ENCODE measurements at places on chromosomes 3 and 15.

GRCh38 chr3:121295452-121295851 lies 250.3 kb downstream of the POLQ start:
- no peak for DNase-seq

DNA sequence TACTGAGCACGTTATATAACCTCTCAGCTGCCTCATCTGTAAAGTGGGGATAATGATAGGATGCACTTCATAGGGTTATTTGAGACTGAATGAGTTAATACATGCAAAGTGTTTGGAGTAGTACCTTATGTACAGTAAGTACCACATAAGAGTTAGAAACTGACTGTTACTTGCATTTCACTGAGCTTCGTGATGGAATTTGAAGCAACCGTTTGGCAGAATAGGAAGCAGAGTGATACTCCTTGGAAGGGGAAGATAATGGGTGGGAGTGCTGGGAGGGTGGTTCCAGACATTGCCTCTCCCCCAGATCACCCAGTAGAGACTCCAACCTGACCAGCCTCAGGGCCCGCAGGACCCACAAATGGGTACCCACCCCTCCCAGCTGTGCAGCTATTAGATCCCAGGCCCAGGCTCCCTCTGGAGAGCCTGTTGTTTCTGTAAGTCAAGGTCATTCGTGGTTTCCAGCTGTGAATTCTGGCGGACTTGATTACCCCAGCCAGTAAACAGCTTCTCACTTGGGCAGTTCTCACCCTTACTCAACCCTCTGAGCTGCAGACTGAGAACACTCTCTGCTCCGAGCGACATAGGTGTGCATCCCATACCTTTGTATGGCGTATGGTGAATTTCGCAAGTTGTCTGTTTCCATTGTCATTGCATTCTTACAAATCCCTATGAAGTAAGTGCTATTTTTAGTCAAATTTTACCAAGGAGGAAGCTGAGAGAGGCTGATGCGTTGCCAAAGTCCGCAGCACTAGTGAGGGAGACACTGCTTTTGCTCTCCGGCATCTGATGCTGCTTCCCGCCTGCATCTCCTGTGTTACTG lies 11.1 kb downstream of the ALPK3 start:
- DNase-seq: no peak

DNA sequence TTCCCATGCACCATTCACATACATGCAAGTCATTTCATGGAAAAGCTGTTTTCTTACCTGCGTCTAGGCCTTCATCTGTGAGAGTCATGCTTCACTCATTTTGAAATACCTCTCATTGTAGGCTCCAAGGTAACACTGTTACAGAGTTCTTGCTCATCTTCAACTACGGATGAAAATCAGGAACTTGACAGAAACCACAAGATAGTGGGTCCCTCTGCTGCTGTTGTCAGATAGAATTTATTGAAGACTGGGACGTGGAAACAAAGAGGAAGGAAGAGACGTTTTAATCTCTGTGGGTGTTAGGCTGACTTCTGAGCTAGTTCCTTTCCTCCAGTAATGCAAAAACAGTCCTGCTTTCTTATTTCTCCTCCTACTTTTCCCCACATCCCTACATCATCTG lies at the start of gene P2RY14:
Gene P2RY14, minus strand, starts transcription at position 313 of the 400 bp plus-strand sequence. CDS start 64,226 bp downstream, outside the sequence.
- DNase-seq: no peak

DNA sequence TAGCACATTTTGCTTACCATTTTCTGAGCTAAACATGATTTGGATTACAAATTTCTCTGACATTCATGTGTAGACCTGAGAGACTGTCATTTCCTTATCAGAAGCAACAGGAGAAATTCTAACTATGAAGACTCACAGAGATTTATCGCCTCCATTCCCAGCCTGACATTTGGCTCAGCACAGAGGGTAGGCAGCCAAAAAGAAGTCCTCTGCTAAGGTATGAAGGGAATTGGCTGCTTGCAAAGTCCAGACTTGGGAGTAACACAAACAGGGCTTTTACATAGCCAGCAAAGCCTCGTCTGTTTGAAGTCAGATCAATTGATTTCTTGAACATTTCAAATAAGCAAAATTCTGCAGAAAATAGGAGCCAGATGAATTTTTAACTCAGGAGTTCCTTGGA lies 57.0 kb upstream of the CMSS1 start:
- no peak for DNase-seq

GRCh38 chr3:168476360-168476980 lies 380.7 kb upstream of the GOLIM4 start:
- no peak for DNase-seq

- DNase-seq: no peak
Measured at GRCh38 chr15:28921919-28922706, 36.3 kb downstream of the APBA2 start.

- no peak for DNase-seq
Measured at GRCh38 chr15:94856267-94856854, 625.0 kb downstream of the MCTP2 start.

DNA sequence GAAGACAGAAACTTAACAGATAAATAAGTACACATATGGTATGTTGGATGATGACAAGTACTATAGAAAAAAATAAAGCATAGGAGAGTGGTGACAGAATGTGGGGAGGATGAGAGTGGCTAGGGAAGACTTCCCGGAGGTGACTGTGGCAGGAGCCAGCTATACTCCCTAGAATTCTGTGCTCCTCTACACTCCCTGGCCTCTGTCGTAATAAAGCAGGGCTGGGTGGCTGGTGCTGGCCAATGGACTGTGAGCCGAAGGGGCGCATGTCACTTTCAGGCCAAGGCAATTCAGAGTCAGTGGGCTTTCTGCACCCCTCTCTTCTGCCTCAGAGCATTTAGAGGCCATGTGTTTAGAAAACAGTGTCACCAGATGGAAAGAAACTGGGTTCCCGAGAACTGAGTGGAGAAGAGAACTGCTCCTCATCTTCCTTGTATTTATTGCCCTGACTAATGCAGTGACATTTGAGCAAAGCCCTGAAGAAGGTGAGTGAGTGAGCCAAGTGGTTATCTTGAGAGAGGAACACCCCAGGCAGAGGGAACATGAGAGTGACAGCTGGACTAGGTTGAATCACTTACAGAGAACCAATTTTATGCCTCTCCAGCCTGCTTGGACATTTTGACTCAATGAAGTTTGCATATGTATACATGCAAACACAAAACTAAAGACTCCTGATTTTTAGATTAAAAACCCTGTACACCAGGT lies 5.2 kb upstream of the VPS8 start:
- no peak for DNase-seq

DNA sequence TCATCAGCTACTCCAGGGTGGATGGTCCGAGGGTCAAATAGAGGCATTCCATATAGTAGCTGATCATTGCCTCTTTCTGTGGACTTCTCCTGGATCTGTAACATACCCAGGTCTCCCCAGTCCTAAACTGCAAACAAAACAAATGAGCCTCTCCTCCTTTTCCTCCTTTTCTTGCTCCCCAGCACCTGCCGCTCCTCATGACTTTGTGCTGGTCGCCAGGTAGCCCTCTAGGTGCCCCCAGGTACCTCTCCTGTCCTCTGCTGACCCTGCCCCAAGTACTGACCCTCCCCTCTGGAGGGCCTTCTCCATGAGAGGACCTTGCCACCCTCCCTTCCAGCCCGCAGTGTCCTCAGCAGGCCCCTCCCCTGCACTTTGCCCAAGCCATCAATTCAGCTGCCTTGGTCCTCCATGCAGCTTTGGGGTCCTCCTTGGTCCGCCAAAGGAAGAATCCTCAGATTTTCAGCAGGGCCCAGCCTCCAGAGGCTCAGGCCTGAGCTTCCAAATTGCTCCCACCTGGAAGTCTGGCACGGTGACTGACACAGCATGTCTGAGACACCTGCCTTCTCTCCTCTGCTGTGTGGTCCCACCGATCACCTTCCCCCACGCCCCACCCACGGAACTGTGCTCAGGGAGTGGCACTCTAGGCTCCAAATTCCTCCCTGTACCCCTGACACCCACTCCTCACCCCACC lies 111.0 kb downstream of the LRRK1 start:
- no peak for DNase-seq

GRCh38 chr15:76393614-76394013 lies 57.0 kb downstream of the ISL2 start:
- DNase-seq: no peak

- DNase-seq: no peak
Measured at GRCh38 chr15:88710027-88710715, 71.4 kb downstream of the ISG20 start.

- no peak for DNase-seq
Measured at GRCh38 chr3:51550080-51550819, 11.7 kb downstream of the RAD54L2 start.

DNA sequence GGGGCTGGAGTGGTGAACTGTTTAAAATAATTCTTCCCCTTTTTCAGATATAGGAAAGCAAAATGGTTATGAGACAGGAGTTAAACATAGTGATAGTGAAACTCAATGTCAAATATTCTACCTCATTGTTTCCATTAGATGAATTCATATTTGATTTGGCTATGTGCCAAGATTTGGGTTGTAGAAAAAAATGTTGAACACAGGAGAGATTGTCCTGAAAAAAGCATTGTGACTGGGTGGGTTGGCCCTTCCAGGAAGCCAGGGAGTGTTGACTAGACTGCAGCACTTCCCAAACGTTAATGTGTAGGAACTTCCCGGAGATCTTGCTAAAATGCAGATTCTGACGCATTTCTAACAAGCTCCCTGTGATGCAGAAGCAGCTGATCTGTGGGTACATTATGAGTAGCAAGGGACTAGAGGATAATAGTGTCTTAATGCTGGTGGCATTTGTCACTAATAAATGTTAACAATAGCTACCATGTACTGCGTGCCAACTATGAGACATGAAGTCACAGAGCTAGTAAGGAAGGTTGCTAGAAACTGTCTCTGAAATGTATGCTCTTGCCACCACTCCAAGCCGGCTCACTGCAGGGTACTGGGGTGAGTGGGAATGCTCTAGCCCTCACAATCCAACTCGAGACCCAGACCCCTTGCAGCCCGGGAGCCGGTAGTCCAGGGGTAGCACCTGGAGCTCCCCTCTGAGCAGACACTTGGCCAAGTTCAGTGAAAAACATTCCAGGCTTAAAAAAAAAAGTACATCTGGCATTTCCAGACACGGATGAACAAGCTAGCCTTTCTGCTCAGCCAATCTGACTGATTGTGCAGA lies 120.6 kb downstream of the CD47 start:
- DNase-seq: no peak

DNA sequence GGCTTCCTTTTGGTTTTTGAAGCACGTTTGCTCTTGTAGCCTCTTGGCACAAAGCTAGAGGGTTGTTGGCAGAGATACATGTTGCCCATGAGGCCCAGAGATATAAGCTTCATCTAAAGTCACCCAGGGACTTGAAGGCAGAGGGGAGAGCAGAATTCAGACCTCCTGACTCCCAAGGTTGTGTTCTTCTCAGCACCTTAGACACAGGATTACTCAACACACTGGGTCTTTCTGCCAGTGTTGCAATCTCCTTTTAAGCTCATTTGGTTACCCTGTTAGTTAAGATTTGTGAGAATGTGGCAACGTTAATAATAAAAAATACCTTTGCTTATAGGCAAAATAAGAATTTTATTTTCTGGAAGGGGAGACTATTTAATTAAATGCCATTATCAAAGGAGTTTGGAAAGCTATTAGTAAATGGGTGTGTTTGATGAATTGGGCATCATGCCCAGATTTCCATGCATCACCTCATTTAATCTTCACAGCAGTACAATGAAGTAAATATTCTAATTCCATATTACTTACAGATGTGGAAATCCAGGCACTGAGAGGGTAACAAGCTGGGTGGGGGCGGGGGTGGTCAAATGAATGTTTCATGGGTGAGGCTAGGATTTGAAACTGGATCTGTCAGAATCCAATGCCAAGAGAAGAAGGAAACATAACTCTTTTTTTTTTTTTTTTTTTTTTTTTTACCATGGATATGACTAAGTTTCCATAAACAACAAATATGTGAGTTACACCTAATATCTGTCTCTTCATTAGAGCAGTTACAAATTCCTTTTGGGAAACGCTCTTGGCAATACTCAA lies 183.3 kb downstream of the NR1D2 start:
- DNase-seq: no peak

DNA sequence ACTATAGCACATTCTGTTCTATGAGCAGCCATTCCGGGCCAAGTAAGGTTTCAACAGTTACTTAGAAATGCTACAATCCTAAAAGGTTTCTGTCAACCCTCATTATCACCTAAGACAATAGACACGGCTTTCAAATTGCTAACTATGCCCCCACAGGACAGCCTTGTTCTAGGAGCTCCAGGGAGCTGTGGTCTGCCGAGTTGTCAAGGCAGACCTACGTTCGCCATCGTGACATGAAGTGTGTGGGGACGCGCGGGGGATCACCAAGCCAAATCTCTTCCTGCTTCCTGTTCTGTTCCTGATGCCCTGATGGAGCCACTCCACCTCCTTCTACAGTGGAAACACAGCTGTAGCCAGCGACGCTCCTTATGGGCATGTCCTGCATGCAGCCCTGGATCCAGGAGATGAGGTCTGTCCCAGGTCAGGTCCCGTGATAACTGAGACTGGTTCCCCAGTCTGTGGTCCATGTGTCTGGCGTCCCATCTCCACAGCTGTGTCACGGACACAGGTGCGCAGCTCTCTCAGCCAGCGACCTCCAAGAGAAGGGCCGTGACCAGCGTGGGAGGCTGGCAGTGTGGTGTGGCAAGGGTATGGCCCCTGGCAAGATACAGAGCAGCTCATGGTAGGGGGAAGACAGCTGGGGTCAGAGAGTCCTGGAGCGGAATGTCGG lies 82.8 kb downstream of the PCSK6 start:
- DNase-seq: no peak

Data from left kidney (tissue), 8 donors.